ENCODE measurements at places on chromosomes 6 and 20.

GRCh38 chr6:35491558-35492257, 5.2 kb downstream of the TEAD3 start:
- no peak for DNase-seq

GRCh38 chr6:160253714-160254113, 4.9 kb downstream of the SLC22A2 start:
- DNase-seq = no peak

DNA sequence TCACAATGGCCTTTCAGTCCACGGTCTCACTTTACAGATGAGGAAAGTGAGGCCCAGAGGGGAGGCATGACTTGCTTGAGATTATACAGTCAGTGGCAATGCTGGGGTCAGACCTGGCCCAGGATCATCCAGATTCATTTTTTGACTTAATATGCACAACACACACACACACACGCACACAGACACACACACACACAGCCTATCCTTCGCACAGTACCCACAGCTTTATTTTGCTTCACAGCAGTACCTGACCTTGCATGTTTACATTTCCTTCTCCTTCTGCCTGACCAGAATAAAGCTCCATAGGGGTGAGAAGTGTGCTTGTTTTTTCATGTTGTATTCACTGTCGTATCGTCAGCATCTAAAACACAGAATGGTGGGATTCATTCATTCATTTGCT, 79.8 kb downstream of the VEGFA start:
- no peak for DNase-seq

GRCh38 chr20:46010491-46011391, 2.0 kb downstream of the MMP9 start:
- no peak for DNase-seq

DNA sequence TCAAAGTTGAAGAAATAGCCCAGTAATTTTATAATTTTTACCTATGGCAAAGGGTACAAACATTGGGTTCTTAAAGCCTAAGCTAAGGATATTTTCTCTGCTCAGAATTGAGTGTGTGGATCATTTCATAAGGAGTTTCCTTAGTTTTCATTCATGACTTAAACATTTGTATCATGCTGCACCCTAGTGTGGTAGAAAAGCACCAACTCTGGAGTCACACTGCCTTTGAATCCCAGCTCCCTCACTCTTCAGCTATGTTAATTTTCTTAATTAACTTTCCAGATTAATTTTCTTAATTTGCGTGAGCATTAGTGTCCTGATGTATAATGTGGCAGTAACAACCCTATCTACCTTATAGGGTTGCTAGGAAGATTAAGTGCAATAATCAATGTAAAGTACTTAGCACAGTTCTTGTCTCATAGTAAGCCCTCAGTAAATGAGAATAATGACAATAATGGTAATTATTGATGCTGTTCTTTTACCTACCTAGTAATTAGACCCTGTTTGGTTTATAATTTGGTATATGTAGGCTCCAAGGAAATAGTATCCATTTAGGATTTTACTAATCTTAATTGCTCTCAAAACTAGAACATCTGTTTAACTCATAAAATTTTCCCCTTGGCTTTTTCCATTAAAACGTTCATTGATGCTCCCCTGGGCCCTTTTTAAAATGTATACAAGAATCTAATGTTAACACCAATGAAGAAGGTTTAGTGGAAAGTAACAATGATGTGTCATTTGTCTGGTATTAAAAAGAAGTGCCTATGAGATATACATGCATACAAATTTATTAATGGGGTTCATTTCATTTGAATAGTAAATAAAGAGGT, 31.6 kb downstream of the DSE start:
- no peak for DNase-seq

DNA sequence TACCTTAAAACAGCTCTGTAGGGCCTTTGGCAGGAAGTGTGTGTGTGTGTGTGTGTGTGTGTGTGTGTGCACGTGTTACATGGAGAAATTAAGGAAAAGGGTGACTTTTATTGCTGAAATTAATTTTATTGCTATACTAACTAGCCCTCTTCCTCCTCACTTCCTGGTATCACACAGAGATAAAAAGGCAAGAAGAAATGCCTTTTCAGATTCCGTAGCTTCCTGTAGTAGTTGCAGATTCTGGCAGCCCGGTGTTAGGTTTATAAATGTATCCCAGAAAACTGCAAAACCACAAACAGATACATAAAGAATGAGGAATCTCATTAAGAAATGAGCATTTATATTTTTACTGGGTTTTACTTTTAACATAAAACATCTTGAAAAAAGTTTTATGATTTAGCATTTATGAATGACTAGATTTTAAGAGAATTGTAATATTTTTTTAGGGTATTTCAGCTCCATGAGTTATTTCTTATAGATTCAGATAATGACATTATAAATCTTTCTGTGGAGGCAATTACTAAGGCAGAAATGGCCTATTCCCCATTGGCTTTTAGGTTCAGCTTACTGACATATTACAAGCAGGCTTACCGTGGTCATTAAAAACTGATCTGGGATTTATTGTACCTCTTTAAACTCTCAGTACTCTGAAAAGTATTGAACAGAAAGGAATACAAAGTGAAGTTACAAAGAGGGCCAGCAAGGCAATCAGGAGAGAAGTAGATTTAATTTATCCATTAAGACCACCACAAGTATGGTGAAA, 249.1 kb upstream of the TSHZ2 start:
- no peak for DNase-seq

- no peak for DNase-seq
Measured at GRCh38 chr6:151095538-151096254, 144.1 kb upstream of the AKAP12 start.

DNA sequence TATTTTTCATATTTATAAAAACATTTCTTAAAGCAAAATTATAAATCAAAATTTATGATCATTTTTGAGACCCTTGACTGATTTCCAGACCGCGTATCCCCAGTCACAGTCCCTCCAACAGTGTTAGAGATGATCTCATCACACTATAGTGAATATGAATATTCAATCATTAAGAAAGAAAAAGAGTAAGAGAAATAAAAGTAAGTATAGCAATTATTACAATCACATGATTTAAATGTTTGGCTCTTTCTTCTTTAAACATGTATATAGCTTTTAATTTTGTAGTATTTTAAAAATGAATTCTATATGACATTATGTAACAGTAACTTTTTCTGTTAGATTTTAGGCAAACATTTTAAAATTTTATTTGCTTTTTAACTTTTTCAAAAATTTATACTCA, 438.3 kb downstream of the RFPL4B start:
- no peak for DNase-seq

- DNase-seq = no peak
Measured at GRCh38 chr6:85047818-85048217, 283.4 kb upstream of the TBX18 start.

DNA sequence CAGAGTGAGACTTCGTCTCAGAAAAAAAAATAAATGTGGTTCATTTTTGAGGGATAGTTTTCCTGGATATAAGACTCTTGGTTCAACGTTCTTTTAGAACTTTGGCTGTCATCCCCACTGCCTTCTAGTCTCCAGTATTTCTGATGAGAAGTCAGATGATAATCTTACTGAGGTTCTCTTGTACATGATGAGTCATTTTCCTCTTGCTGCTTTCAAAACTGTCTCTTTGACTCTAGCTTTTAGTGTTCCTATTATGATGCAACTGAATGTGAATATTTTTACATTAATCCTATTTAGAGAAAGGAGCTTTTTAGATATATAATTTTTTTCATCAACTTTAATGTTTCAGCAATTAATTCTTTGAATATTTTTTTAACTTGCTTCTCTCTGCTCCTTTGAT, 46.0 kb upstream of the OR14J1 start:
- DNase-seq = no peak

DNA sequence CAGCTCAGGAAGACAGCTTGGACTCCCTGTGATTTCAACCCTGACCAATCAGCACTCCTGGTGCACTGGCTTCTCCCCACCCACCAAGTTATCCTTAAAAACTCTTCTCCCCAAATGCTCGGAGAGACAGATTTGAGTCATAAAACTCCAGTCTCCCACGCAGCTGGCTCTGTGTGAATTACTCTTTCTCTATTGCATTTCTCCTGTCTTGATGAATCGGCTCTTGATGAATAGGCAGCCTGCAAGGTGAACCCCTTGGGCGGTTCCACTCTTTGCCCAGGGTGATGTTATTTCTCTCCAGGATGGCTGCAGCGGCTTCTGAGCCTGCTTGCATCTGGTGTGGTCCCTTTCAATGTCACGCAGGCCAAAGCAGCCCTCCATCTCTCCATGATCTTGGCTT, 12.4 kb downstream of the SLC52A3 start:
- DNase-seq = no peak

GRCh38 chr6:166997768-166998255, 1.4 kb upstream of the CEP43 start:
- no peak for DNase-seq

DNA sequence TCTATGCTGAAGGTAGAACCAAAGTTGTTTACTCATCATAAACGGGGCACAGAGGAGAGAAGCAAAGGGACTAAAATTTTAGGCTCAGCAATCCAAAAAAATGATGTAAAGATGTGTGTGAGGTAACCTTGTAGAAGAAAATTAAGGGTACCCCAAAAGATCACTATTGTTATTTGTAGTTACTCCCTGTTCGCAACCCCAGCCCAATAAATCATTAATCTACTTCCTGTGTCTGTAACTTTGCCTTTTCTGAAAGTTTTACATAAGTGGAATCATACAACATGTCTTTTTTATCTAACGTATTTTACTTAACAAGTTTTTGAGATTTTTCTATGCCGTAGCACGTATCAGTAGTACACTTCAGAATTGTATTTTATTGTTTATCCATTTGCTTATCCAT, 1114.8 kb upstream of the GJE1 start:
- no peak for DNase-seq

DNA sequence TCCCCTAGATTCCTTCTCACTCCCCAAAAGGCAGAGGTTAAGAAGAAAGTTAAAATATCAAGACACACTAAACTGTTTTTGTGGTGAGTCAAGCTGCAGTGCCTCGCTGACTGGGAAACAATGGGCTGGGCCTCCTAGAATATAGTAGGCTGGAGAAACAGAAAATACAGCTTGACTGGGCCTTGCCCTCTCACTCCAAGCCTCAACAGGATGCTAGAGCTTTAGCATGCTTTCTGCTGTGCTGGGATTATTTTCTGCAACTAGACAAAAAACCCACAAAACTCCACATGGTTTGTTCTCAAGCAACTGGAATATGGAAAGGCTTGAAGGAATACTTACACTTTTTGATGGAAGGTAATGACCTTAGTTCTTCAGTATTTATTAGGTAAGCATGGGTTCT, 27.9 kb downstream of the FOXO3 start:
- DNase-seq = no peak

- no peak for DNase-seq
Measured at GRCh38 chr20:24530131-24530680, 60.8 kb downstream of the SYNDIG1 start.

- DNase-seq = no peak
Measured at GRCh38 chr6:94227741-94228140, 808.4 kb upstream of the EPHA7 start.

DNA sequence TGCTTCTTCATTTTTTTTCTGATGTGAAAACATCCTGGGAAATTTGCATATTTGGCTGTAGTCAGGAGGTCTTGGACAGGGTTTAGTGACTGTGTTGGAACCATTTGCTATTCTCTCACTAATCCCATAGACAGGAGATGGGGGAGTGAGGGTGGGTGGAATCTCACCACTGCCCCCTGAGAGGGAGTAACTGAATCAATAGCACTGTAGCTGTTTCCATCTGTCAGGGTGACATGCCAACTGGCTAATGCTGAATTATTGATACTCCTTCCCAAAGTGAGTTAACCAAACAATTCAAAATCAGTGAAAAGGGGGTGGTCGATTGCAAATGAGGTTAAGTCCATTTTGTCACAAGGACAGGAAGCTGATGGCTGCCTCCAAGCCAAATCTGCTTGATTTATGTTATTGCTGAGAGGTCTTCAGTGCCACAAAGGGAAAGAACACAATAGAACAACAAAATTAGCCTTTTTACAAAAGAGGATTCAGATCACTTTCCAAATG, 55.1 kb upstream of the B3GAT2 start:
- DNase-seq = no peak

GRCh38 chr6:51339728-51340127, 521.1 kb downstream of the TFAP2B start:
- no peak for DNase-seq

DNA sequence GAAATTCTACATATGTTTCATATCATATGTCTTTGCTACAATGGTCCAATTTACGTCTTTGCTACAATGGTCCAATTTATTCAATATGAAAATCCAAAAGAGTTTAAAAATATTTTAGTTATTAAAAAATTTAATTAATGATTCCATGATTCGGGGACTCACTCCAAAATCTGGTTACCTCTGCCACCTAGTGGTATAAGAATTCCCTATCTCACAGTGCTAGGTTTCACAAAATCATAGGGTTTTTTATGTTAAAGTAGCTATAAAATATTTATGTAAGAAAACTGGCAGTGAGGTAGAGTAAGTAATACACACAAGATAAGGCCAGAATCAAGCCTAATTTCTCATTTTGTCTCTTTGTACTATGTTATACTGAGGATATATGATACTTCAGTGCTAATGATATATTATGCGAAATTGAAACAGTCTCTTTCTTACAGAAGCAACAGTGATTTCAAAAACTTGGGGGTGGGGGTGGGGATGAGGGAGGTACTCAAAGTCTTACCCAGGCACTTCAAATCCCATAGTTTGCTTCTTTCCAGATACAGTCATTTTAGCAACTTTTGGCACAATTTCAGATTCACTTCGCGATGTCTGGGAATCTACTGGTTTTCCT, 52.3 kb downstream of the HBS1L start:
- no peak for DNase-seq

- DNase-seq = no peak
Measured at GRCh38 chr6:119565893-119566292, 216.3 kb upstream of the MAN1A1 start.

DNA sequence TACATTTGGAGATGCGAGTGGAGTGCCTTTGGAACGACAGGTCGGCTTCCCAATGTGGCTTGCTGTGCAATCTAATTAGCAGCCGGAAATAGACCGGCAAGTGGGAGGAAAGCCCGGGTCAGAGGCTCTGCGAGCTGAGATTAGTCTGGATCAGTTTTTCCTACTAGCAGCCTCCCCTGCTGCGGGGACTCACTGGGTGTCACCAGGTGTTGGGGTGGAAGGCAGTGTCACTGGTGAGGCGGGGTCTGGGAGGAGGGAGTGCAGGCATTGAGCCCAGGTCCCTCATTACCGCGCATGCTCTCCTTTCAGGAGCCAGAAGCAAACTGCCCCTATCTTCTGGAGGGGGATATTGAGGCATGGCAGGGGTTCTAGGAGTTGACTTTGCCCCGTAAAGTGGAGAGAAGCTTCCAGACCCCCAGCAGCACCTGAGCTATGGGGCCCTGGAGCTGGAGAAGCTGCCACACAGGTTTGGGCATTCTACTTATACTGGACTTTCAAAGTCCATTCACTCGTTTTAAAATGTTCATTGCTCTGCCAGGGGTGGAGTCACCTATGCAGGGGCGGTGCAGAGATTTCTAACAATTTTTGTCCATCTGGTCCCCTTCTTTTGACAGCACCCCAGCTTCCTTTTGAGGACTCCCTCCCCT, 11.0 kb downstream of the SULF2 start:
- no peak for DNase-seq
